NCI-H1048 (cell line): ENCODE measurements at places on chromosomes 1 and 21.

DNA sequence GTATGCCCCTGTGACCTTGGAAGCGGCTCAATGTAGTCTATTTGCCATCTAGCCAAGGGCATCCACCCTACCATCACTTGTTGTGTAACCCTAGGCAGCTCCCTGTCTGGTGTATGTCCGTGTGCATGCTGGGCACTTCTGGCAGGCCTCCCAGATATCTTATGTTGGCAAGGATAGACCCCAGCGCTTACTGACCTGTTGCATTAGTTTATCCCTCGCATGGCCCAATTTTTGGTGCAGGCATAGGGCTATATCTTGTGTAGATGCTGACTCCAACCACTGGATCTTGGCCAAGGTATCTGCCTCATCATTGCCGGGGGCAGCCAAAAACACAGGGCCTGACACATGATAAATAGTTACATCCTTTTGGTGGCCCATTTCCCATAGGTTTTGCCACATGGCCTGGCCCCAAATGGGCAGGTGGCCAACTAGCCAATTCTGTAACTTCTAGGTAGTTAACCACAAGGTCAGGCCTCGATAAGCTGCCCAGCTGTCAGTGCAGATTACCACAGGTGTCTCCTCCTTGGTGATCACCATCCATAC, 14.0 kb upstream of the TBX19 start:
- DNase-seq = no peak

DNA sequence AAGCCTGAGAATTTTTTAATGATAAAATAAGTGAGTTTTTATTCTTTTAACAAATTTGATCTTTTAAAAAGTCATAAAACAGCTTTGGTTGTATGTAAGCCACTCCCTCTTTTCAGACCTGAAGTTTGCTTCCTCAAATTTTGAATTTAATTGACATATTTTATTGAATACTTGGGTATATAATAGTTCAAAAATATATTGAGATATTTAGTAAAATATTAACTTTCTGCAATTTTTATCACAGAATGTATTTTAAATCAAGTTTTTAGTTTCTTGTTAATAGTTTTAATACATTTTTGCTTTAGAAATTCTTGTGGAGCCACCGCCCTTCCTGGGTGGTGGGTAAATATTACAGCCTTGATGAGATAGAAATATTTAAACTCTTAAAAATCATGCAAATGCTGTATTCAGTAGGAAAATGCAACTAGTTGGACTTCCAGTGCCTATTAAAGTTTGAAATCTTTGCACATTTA, 867 bp downstream of the PTPRC start:
- DNase-seq = no peak

- no peak for DNase-seq
These were observed 108.7 kb downstream of the RGL1 start for GRCh38 chr1:183913567-183913993.

DNA sequence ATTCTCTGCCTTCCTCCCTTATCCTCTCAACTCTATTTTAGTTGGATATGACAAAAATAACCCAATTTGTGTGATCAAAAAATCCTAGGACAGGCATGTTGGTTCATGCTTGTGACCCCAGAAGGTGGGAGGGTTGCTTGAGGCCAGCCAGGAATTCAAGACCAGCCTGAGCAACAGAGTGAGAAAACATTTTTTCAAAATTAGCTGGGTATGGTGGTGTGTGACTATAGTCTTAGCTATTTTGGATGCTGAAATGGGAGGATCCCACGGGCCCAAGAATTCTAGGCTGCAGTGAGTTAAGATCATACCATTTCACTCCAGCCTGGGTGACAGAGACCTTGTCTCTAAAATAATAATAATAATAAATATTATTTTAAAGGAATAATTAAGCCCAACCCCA, 1383.1 kb upstream of the ADGRL2 start:
- no peak for DNase-seq

- no peak for DNase-seq
These were observed 15.4 kb downstream of the ZNHIT6 start for GRCh38 chr1:85692730-85693314.

DNA sequence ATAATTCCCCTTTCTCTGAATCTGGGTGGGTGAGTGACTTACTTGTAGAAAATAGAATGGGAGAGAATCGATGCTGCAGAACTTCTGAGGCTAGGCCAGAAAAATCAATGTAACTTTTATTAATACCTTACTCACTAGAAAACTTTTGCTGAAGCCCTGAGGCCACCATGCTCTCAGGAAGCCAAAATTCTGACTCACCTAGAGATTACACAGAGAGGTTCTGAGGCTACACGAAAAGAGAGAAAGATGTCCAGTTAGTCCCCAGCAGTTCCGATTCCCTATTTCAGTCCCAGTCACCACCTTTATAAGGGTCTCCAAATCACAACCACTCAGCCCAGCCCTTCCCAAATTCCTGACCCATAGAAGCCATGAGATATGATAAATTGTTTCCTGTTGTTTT, 135.2 kb downstream of the NTPCR start:
- no peak for DNase-seq

DNA sequence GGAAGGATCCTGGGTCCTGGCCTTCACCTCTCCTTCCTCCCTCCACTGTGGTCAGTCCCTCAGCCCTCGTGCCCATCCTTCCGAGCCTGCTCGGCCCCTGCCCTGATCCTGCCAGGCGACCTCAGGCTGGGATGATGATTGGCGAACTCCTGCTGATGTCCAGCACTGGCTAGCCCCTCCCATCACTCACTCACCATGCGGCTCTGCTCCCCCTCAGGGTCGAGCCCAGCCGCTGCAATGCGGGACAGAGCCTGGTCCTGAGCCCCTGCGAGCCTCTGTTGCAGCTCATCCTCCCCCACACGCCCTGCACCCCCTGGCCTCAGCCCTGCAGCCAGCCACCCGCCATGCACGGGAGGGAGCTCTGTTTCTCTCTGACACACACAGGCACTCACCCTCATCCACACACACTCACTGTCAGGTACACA, 100.2 kb downstream of the DMRTB1 start:
- no peak for DNase-seq

DNA sequence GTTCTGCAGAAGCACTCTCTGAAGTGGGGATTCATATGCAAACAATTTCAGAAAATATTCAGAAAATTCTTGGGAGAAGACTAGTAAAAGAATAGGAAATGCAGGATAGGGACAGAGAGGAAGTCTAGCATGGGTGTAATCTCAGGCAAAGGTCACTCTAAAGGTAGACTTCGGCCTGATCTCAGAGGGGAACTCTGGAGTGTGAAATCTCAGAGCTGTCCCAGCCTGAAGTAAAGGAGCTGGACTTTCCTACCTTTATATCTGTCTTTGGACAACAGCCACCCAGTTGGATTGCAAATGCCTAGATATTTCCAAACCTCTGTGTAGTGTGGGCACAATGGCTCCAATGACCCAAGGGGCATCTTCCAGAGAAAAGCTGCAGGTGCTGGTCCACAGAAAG, 379.8 kb downstream of the GPATCH2 start:
- DNase-seq = no peak

DNA sequence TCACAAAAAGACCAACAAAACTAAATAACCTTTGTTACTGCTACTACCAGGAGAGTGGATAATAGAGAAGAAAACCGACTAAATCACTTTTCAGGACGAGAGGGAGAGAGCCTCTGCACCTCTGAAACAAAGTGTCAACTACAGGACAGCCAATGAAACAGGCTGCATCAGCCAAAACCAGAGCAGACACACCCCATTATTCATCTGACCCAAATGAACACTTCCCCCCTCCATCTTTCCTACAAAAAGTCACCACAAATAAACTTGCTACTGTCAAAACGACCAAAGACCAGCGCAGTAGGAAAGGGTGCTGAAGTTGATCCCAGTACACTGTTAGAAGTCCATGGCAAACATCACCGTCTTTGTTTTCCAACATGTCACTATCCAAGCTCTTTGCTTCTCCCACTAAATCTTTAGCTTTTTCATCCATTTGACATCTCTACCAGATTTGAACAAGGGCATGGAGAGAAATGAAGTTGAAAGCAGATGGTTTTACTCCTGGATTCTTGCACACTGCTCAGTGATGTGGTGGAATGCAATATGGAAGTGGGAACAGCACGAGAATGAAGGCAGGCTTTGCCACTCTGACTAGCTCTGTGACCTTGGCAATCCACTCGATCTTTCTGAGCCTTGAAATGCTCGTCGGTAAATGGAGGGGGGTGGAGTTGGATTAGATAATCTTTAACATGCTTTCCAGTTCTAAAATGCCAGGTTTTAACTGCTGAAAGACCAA, 20.5 kb downstream of the DSTYK start:
- DNase-seq = no peak

DNA sequence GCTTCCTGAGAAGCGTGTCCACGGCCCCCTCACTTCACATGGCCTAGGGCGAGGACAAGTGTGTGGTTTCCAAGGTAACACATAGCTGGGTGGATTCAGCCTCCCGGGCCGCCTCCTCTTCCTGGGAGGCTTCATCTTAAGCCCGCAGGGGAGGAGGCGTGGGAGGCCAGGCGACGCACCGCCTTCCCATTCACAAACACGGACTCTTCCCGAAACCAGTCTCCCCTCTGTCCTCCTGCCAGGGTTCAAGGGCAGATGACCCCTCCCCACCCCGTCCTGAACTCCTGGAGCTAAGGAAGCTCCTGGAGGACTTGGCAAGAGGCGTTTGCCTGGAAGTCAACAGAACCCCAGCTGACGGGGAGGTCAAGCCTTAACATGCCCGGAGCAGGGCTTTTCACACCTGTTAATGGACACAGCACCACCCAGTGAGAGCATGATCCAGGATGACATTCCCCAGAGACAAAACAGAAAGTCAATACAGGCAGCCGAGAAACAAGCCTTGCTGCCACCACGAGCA, 56.7 kb downstream of the KCNN3 start:
- DNase-seq = no peak

DNA sequence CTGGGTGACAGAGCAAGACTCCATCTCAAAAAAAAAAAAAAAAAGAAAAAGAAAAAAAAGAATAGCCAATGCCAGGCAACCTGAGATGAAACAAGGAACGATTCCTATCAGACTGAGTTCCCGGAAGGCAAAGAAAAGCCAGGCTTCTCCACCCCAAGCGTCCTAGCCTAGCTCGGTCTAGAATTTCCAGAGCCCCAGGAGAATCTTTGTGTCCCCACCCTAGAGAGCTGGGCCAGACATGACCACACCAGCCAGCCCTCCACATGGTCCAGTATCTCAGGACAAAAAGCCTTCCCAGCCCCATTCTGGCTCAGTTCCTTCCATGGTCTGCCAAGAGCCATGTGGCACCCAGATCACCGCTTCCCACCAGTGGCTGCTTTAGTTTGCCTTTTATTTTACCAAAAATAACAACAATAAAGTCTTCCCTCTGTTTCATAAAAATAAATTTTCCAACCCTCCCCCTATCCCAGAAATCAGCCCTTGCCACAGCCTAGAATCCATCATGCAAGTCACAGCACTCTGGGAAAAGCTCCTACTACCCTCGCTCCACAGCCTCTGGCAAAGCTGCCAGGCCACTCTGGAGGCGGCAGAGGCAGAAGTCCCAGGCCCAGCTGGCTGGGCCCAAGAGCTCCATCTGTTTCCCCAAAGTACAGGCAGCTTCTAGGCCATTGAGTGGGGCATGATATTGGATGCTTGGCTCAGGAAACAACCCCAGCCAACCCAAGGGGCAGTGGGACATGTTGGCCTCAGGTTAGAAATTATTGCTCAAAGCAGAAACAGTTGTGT, 3.5 kb upstream of the MKNK1 start:
- no peak for DNase-seq

DNA sequence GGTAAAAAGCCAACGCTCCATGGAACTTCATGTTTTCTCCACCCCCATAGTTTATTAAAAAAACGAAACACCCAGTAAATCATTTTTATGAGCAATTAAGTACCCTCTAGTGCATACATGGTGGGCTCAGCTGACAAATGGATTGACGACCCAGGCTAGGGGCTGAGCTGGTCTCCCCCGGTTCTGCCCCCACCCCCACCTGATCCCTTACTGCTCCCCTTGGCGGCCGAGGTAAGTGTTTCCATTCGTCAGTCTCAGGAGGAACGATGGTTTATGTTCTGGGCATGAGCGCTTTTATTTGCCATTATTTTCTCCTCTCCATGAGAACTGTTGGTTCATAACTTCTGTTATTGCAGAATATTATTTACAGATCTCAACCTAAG, 233.9 kb upstream of the C1orf174 start:
- DNase-seq = no peak

DNA sequence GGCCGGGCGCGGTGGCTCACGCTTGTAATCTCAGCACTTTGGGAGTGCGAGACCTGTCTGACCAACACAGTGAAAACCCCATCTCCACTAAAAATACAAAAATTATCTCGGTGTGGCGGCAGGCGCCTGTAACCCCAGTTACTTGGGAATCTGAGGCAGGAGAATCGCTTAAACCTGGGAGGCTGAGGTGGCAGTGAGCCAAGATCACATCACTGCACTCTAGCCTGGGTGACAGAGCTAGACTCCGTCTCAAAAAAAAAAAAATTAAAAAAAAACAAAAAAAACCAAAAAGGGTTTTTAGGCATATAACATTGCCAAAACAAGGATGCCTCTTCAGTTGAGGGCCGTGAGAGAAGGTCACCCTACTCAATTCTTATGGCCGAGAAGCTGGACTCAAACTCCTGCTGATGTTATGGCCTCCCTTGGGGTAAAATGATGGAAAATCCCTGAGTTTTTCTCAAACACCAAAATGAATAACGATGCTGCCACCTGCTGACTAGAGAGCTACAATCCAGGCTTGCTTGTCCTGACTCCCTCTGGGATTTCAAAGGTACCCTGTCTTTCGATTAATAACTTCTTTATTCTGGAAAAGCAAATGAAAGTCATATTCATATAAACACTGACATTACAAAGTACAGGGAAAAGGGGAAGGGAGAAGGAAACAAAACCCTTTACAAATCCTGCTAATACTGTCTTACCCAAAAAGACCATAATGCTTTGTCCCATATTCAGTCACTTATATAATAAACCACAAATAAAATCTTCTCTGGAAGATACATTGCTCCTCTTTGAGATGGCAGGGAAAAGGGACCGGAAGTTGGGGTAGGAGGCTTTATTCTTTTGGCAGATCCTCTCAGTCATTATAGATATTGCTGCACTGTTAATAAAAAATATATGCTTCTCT, 10.7 kb downstream of the RAB42 start:
- no peak for DNase-seq
